H54 (cell line): ENCODE measurements at places on chromosomes 13 and 19.

- peak; percentile 27 for DNase-seq
These were observed 24.1 kb downstream of the SLC25A30 start for GRCh38 chr13:45393941-45394570.

DNA sequence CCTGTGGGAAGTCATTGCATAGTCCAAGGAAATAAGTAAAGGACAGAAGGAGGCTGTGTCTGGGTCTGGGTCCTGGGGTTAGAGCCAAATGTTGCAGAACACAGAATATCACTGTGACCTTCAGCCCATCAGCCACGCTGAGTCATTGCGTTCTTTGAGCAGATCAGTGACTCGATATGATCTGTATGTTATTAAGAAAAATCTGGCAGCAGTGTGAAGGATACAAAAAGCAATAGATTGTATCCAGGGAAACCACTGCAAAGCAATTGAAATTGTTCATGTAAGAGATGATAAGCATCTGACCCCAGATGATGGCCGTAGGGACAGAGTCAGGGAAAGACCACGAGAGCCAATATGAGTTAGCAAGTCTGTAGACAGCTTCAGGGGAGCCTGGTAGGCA is 1575.1 kb upstream of the SLC10A2 start:
- no peak for DNase-seq

DNA sequence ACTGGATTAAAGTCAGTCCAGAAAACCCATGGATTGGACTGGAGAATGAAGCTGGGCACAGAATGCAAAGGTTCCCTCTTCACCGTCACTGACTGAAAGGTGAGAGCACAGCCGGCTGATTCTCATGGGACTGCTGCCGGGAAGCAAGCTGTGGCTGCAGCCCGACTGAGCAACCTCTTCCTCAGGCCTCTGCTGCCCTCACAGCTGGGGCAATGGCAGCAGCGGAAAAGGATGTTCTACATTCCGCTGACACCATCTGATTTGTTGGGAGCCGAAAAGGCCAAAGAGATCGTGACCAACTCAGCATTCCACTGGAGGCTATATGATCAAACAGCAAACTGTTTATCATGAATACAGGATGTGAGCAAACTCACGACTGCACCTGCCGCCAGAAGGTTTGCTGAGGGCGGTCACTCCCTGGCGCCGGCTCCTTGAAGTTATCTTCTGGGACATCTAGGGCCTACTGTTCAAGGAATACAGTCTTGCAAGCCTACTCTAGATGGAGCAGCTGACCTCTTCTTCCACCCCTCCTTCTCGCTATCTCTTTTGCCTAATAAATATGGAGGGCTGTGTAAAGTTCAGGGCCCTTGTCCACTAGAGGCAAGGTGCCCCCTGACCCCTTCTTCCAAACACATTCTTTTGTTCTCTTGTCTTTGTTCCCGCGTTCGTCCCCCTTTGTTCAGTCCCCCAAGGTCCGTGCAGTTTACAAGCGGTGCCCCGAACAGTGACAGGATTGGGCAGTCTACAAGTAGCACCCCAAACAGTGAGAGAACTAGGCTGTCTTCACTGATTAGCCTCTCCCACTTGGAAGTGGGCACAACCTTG is 19.6 kb upstream of the SIGLEC6 start:
- DNase-seq = no peak

DNA sequence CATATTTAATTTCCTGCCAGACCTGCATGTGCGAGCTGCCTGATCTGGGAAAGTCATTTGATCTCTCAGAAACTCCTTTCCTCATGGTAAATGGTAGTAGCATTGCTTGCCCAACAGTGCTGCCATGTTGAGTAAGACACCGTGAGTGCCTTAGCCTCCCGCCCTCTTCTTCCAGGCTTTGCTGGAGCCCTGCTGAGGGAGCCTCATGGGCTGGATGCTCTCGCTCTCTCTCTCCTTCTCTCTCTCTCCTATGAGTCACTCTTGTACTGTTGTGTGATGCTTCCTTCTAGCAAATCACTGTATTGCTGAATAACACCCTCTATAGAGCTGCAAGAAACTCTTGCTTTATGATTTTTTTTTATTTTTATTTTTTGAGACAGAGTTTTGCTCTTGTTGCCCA is 365.5 kb downstream of the UQCRFS1 start:
- peak; percentile 26 for DNase-seq

DNA sequence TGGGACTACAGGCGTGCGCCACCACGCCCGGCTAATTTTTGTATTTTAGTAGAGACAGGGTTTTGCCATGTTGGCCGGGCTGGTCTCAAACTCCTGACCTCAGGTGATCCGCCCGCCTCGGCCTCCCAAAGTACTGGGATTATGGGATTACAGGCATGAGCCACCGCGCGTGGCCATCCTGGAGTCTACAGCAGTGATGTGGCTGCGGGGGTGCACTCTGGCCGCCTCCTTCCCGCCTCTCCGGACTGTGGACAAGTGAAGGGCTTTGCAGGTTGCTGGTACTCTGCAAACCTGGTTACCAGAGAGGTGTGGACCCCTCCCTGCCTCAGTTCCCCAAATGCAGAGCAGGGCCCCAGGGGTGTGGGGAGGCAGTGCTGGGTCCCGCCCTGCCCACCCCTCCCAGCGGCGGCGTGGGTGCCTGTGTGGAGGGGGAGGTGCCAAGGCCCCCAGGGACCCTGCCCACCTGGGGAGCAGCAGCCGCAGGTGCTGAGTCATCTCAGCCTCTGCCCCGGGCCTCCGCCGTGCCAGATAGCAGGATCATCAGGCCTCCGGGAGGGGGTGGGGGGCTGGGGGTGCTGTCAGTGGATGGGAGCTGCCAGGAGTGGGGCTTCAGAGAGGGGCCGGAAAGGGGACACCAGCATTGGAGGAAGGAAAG is 23.1 kb downstream of the ARID3A start:
- DNase-seq = no peak

DNA sequence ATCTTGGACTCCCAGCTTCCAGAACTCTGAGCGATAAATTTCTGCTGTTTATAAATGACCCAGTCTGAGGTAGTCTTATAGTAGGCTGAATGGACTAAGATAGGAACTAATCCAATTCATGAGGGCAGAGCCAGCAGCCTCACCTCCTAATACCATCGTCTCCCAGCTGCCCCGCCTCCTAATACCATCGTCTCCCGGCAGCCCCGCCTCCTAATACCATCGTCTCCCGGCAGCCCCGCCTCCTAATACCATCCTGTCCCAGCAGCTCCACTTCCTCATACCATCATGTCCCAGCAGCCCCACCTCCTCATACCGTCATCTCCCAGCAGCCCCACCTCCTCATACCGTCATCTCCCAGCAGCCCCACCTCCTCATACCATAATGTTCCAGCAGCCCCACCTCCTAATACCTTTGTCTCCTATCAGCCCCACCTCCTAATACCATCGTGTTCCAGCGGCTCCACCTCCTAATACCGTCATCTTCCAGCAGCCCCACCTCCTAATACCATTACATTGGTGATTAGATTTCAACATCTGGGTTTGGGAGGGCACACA is 2.4 kb upstream of the ARGLU1 start:
- DNase-seq = peak; percentile 29

DNA sequence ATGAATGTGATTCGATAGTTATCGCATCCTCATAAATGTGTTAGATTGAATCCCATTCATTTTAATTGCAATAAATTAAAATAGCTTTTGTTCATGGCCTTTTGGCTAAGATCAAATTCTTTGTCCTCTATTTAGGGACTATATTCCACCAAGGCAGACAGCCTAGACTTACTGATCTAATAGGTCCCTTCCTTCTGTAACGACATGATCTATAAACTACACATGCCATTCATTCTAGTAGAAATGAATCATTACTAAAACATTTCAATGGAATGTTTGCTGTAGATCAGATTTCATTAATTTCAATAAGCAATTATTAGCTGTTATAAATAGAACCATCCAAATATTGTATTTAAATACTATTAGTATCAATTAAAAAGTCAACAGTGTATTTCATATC is 526.6 kb upstream of the KLHL1 start:
- no peak for DNase-seq

GRCh38 chr13:67147342-67148133 is 82.6 kb downstream of the PCDH9 start:
- no peak for DNase-seq

- DNase-seq = no peak
These were observed 9.4 kb upstream of the PAN3 start for GRCh38 chr13:28128926-28129325.

- DNase-seq = no peak
These were observed 87.9 kb downstream of the LIG4 start for GRCh38 chr13:108127406-108127805.
